ENCODE measurements at places on chromosomes 3 and 15.

DNA sequence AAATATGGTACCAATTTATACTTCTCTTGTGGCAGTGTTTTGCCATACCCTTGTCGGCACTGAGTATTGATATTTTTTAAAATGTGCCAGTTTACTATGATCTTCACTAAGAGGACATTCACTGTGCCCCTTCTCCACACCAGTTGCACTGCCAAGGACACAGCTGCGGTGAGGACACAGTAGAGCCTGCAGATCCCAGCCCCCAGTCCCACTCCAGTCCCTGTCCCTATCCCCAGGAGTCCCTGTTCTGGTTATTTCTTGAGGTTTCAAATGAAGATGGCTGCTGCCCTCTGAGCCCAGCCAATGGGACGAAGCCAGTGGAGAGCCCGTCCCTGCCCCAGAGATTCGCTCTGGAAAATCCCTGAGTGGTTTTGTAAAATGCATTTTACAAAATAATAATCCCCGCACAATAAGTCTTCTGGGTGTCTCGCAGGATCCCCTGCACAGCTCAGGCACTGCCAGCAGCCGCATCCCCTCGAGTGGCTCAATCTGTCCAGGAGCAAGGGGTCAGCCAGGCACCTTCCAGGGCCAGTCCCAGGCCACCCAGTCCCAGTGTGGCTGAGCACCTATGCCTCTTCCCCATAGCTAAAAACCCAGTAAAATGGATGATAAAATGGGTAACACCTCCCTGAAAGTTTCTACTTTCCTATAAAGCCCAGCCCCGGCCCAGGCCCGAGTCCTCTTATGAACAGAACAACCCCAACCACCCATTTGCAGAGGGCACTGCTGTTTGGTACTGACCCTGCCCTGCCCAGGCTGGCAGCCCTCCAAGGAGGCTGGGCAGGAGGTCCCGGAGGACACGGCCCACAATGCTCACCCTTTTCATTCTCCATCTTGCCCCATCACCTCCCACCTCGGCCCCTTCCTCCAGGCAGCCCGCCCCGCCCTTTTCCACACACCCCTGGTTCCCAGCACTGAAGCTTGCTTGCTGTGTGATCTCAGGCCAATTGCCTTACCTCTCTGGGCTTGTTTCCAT lies 91.1 kb downstream of the VGLL4 start:
- DNase-seq, result no peak

- DNase-seq, result no peak
These were observed 112.0 kb upstream of the TJP1 start for GRCh38 chr15:29934251-29934650.

DNA sequence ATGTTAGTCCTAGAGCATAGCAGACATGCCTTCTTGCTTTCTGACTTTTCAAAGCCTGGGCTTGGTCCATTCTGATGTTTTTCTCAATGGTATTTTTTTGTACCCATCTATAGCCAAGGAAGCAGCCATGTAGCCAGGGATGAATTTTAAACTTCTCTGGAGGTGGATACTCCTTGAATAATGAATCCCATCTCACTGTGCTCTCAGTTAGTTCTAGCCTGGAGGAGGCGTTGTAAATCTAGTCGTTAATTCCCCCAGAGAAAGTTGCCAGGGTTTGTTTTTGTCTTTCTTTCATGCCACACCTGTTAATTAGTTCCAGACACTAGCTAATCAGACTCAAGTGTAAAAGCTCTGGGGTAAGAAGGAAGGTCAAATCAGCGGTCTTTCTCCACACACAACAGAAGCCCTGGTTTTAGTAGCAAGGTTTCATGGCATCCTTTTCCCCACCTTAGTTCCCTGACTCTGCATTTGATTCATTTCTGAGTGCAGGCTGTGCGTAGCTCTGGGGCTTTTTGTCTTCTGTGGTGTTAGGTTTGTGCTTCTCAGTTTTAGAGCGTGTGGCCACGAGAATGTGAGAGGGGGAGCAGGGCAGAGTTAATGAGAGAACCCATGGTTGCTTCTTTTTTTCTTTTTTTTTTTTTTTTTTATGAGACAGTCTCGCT lies 19.7 kb downstream of the PTPRG start:
- DNase-seq, result no peak

- no peak for DNase-seq
These were observed 39.2 kb downstream of the CLEC3B start for GRCh38 chr3:45065373-45065720.

DNA sequence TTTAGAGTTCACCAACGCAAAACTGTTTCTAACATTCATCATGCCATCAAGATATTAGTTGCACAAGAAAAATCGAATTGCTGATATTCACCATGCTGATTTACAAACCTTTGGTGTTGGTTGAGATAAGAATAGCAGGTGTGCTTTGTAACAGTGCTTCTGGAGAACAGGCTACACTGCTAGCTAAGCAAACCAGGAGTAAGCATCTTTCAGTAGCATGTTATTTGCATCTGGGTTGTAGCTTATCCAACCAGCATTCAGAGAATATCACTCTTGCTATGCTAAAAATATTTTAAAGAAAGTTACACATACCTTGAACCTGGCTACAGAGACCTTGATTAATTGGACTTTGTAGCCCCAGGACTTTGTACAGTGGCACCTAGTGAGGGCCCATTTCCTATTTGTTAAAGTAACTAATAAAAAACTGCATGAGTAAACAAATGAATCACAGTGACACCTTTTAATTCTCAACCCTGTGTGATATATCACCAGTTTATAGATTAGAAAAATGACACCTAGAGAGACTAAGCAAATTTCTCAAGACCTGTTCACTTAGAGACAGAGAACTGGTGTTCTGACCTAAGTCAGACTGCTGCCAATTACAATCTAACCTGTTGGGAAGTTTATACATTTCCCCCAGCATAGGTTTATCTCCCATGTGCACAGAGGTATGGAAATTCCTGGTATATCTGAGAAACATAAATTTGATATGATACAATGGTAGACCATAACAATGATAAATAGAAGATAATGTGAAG lies 435.5 kb upstream of the TGFBR2 start:
- DNase-seq, result no peak

GRCh38 chr3:152505926-152506325 lies 237.2 kb downstream of the MBNL1 start:
- DNase-seq, result no peak

GRCh38 chr3:359672-360071 lies 163.1 kb downstream of the CHL1 start:
- DNase-seq, result no peak

- DNase-seq, result no peak
These were observed 739 bp downstream of the SNRPN start for GRCh38 chr15:24955531-24955921.

- no peak for DNase-seq
These were observed 10.4 kb downstream of the PEAK1 start for GRCh38 chr15:77409259-77410156.

DNA sequence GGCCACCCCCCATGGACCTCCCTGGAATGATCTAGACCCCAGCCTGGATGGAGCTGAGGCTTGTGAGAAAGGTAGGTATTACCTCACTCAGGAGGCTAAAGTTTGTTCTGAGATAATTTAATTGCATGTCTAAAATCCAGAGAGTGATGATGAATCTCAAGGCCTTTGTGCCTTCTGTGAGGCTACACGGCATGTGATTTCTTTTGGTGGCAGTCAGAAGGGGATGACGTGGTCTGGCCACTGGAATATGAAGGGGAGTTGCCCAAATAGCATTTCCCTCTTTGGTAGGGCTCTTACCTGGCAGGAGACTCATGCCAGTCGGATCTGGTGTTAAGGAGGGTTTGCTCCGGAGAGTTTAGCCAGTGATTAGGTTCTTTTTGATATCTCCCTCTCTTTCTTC lies 2.5 kb downstream of the BAHD1 start:
- no peak for DNase-seq

DNA sequence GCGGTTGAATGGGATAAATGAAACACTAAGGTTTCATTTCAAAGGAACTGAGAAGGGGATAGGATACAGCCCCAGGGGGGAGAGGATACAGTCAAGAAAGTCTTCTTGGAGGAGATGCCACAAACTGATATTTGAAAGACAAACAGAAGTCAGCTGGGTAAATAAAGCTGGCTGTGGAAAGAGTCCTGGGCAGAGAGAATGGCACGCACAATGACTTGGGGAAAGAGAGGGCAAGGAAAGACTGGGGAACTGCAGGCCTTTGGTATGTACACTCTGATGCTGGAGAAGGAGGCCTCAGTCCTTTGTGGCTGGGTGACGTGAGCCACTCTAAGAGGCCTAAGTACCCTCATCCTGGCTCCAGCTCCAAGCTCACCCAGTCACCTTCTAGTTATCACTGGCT lies 45.2 kb upstream of the LMCD1 start:
- no peak for DNase-seq

DNA sequence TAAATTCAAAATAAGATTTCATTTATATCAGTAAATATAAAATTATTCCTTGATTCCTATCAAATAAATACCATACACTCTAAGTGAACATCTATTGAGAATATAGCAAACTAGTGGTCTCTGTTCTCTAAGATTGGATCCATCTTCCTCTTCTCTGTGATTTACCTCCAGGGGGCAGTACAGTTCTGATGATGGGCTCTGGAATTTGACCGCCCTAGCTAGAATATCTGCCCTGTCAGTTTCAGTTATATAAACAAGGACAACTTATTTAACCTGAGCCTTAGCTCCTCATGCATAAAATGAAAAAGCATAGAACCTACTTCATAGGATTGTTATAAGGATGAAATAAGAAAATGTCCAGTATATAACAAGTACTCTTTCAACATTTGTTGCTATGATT lies 171.1 kb upstream of the CCDC54 start:
- no peak for DNase-seq

GRCh38 chr3:9019259-9019961 lies 56.1 kb upstream of the RAD18 start:
- no peak for DNase-seq

- DNase-seq, result no peak
These were observed 221.5 kb upstream of the BHLHE40 start for GRCh38 chr3:4757575-4758248.

DNA sequence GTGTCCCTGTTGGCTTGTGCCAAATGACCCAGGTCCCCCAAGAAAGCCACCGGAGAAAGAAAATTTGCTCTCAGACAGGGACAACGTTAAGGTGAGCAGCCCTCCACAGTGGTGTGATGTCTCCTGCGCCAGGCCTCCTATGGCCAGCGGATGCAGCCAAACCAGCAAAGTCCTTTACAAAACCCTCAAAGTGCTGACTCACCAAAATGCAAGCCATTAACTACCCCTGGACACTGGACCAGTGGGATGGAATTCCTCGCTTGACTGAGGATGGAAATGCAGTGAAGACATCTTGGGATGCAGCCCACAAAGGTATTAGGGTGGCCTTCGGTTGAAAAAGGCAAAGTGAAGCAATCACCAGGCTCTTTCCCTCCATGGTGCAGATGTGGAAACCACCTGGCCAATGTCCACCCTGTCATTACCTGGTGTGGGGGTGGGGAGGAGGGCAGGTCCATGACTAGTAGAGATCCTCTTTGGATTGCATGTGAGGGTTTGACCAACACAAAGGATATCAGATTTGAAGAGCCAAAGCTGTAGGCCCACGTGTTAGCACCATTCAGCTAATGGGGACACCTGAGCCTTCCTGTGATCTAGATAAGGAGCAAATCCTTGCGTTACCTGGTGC lies 127.4 kb upstream of the SLC6A11 start:
- DNase-seq, result no peak

GRCh38 chr3:116905794-116906193 lies 196.2 kb downstream of the TUSC7 start:
- no peak for DNase-seq

GRCh38 chr3:49775538-49775937 lies 10.8 kb downstream of the IP6K1 start:
- DNase-seq, result no peak

DNA sequence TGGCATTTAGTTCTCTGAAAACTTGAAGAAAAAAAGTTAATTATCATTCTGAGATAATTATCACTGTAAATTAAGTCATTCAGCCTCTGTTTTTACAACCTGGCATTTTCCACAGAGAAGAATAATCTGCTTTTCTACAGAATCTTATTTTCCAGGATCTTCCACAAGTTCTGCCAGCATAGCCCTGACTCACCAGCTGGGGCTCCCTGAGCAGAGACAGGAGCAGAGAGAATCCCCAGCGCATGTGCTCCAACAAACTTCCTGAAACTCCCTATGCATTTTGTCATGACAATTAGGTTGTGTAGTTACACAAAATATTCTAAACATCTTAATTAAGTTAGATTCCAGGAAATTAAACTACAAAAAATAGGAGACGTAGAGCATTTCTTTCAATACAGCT lies 32.1 kb upstream of the TMEM207 start:
- no peak for DNase-seq

- DNase-seq, result no peak
These were observed 42.1 kb downstream of the CDCP1 start for GRCh38 chr3:45103753-45104714.

DNA sequence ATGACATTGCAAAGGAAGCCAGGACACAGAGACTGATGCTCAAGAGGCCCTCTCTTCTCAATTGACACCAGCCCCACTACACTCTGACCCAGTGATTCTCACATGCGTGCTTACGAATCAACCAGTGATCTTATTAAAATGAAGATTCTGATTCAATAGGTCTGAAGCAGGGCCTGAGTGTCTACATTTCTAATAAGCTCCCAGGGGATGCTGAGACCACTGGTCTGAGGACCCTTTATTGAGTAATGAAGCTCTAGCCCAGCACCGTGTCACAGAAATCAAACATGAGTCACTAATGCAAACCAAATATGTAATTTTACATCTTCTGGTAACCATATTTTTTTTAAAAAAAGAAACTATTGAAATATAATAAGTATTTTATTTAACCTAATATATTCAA lies 689.1 kb upstream of the LMCD1 start:
- DNase-seq, result no peak

DNA sequence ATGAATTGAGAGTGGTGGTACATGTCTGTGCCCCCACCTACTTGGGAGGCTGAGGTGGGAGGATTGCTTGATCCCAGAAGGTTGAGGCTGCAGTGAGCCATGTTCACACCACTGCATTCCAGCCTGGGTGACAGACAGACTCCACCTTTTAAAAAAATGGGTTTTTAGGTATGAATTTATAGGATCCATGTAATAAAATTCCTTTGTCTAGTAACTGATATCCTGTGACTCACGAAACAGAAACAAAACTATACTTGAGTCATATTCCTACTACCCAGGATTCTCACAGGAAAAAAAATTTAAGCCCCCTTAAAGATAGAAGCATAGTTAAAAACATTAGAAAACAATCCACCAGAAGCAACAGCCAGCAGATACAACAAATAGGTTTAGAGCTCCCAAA lies 10.0 kb upstream of the CRTC3 start:
- DNase-seq, result no peak

DNA sequence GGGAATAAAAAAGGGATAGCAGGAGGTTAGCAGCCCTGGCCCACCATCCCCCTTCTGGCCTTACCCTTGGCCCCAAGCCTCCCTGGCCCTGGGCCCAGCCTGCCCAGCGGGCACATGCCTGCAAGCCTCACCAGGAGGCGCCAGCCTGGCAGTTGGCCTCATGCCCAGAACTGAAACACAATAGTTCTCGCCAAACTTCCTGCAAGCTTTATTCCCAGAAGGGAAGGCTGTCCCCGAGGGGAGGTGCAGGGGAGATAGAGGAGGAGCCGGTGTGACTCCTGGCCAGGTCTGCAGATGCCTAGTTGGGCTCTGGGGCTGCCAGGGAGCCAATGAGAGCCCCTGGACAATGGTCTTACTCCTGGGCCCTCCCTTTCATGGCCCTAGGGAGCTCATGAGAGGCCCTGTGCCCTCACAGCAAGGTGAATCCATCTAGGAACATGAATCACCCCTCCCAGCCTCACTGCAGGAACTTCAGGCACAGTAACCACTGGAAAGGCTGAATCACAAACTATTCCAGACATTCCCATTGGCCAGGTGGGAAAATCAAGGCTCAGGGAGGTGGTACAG lies 4.0 kb downstream of the CCDC33 start:
- peak; percentile 90 for DNase-seq

GRCh38 chr3:14177580-14178246 lies 688 bp downstream of the XPC start:
- no peak for DNase-seq
